ENCODE measurements at places on chromosomes 16 and 17.

GRCh38 chr17:404703-405102 is 52.1 kb upstream of the RPH3AL start:
- no peak for DNase-seq

- no peak for DNase-seq
Measured at GRCh38 chr17:623121-623520, 91.5 kb downstream of the VPS53 start.

DNA sequence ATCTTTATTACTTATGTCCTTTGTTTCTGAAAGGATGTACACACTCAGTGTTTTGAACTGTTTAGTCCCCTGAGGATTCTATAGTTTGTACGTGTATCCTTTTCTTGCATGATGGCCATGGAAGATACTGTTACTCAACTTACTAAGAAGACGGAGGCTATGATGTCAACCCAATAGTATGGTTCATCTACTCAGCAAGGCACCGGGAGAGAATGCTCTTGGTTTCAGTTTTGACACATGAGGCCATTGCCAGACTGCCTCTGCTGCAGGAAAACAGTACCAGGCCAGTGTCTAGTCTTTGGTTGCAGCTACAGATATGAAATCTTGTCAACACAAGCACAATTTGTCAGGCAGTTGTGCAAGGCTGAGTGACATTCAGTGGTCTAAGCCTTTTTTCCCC is 134.5 kb downstream of the MRTFB start:
- DNase-seq, result no peak

- no peak for DNase-seq
Measured at GRCh38 chr16:62638964-62639870, 603.0 kb upstream of the CDH8 start.

GRCh38 chr16:48446534-48446920 is 61.3 kb upstream of the SIAH1 start:
- no peak for DNase-seq

DNA sequence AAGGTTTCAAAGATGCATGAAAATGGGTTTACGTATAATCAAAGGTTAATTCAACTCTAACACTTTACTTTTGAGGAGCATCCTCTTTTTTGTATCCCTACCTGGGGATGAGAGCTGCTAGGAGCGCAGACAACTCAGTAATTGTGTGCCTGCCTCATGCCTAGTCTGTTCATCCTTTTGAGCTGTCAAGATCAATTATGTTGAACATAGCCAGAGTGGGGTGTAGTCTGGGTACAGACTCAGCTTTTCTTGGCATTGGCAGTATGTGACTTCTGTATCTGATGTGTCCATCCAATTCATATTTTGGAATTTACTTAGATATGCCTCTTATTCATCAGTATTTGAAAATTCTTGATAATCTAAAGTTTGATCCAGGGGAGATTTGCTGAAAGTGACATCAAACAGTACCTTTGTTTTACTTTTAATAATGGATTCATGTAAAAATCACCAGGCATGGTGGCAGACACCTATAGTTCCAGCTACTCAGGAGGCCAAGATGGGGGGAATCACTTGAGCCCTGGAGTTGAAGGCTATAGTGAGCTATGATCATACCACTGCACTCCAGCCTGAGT is 24.1 kb downstream of the PRKCA start:
- DNase-seq, result no peak

DNA sequence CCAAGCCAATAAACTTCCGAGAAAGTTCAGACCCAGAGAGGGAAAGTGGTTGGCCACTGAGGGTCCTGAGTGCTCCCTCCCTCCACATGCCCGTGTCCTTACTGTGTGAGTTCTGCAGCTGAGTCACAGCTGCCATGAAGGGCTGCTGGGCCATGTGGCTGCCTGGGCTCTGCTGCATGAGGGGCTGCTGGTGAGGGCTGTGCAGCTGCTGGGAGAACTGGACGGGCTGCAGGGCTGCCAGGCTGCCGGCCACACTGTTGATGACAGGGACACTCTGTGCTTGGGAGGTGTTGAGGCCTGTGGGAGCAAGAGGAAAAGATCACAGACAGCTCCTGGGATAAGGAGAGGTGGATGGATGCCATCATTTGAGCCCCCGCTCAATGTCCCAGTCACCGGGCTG is 44.0 kb downstream of the HNF1B start:
- no peak for DNase-seq

- DNase-seq, result no peak
Measured at GRCh38 chr16:2481676-2482075, 6.7 kb downstream of the TBC1D24 start.

DNA sequence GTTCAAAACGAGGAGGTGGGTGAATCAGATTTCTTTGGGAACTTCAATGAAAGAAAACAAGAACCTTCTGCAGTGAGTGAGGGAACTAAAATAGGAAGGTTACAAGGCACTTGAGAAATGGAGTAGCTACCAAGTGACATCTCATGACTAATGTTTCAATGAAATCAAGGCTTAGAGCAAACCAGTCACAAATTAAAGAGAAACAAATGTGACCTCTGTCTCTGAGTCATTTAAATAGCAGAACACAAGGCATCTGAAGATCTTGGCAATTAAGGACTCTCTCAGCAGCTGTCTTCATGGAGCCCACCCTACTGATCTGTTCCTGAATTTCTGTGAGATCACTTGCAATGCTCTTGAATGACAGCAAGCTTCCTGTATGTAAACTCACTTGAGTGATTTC is 109.5 kb downstream of the CDH11 start:
- no peak for DNase-seq

DNA sequence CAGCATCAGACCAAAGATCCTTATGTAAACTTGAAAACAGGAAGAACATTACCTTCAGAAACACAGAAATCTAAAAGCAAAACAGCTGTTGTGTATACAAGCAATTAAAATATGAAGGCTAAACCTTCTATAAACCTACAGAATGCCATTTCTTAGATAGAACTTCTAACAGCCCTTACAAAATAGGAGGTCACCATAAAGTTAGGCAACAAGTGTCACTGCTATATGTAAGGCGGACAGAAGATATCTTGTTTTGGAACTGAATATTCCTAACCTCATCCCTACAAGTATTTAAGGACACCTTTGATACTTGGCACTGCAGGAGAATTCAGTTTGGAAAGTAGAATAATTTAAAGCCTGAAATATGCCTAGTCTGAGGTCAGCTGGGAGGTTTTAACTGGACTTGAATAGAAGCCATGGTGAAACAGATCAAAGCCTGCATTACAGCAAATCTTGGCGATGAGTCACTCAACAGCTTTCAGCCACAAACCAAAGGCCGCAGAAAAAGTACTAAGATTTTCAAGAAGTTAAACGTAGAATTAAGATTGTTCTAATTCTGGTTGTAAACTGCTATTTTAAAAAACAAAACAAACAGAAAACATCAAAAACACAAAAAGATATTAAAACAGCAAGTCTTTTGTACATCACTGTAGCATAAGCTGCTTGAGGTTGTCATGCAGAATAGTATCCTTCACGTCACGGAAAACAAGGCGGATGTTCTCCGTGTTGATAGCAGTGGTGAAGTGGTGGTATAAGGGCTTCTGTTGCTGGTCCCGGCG is 42.7 kb downstream of the GNA13 start:
- DNase-seq, result peak; percentile 33

- no peak for DNase-seq
Measured at GRCh38 chr16:20331635-20332034, 4.3 kb upstream of the GP2 start.

DNA sequence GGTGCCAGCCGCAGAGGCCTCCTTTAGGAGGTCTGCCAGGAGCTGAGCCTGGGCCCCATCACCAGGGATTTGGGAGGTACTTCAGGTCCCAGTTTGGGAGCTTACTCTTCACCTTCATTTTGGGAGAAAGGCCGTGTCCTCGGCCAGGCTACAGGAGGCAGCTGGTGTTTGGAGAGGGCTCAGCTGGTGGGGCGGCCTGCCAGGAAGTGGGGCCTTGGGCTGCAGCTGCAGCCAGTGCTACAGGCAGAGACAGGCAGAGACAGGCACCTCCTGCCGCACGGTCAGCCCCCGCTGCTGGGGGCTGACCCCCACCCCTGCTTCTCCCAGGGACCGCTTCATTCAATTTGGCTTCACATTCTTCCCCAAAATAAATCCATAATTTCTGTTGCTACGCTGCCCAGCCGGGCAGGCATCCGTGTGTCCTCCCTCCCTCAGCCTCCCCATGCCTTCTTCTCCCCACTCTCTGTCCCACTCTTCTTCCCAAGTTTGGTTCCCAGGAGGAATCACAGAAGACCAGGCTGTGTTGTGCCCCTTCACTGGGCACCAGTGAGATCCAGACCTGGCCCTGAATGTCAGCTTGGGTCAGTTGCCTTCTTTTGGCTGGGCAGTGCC is 6.1 kb downstream of the TMEM235 start:
- DNase-seq, result no peak

All from activated gamma-delta T cell treated with anti-CD3 and anti-CD28 coated beads, Interleukin-2, amount 50 U/mL, for 16 hours (primary cell).